HEK293T (cell line): ENCODE measurements at places on chromosomes 6 and 20.

DNA sequence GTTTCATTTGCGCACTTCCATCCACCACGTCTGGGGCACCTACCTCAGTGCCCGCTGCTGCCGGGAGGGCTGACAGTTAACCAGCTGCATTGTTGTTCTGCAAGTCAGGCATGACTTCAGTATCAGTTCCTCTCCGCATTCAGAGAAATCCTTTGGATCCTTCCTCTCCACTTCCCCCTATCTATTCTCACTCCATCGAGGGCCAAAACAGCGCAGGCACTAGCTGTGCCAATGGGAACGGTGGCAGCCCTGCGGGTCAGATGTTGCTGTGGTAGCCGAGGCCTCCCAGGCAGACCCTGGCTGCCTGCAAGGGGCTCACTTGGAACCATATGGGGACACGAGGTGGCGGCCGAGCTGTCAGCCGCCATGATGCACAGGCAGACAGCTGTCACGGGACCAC is 64.2 kb upstream of the INSM1 start:
- DNase-seq, result no peak

GRCh38 chr6:112085286-112086065 is 1.8 kb downstream of the TUBE1 start:
- no peak for DNase-seq

GRCh38 chr20:62984666-62985443 is 21.9 kb downstream of the BHLHE23 start:
- DNase-seq, result no peak

DNA sequence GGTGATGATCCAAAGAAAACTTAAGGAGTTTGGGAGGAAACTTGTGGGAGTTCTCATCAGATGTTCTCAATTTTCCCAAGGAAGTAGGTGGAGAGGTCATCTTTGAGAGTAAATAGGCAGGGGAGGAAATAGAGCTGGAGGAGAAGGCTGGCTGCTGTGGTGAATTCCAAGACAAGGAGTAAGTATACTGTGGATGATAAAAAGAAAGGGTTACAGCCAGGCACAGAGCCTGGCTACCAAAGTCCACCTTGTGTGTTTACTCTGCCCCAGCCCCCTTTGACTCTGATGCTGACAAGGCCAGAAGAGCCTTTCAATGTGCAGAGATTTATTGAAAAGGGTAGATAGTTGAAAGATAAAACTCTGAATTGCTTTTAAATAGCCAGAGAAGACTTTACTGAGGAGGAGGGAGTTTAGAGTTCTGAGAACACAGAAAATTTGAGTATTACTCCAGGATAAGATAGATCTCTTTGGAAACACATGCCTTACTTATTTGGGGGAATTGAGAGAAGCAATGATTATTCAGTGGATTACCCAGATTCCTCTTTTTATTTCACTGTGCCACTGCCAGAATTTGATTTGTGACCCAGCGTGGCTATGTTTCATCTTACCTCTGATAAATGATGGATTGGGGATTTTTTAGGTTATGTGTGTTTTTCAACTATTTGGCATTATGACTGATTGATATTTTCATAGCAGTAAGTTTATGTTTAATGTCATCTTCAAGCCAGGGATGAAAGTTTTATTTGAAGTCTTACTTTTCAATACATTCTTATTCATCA is 182.6 kb upstream of the JAG1 start:
- DNase-seq, result no peak

DNA sequence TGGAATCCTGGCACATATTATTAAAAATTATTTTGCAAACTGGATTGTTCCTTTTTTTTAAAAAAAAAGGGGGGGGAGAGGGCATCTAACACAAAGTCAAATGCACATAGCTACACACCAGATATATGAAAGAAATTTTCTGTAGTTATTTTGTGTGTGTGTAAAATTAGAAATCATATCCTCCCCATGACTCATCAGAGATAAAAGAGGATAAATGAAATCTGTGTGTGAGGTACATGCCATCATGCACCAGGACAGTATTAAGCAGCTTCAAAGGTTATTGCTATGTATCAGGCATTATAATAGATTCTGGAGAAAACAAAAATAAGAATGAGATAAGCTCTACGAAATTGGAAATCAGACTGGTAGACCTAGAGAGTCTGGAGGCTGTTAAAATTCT is 5.2 kb downstream of the BTBD9 start:
- no peak for DNase-seq

- DNase-seq, result no peak
Observed at GRCh38 chr6:89984926-89985750, 90.9 kb downstream of the GJA10 start.

GRCh38 chr20:52913650-52914387 is 58.3 kb upstream of the TSHZ2 start:
- DNase-seq, result no peak

DNA sequence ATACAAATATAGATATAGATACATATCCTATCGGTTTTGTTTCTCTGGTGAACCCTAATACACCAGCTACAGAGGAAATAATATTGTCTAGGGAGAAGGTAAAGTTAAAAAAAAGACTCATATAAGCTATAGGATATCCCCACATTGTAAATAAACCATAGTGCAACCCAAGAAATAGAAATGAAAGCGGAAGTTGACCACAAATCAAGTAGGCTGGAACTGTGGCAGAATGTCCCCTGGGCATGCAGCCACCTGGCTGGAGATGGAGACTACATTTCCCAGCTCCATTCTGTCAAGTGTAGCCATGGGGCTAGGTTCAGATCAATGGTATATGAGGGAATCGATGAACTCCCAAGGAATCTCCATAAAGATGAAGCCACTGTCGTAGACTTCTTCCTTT is 70.1 kb upstream of the RPS6KA2 start:
- no peak for DNase-seq

GRCh38 chr20:50226093-50226974 is 35.7 kb downstream of the CEBPB start:
- no peak for DNase-seq
